Pons (tissue), 1 donor: ENCODE measurements at places on chromosomes 3 and 15.

DNA sequence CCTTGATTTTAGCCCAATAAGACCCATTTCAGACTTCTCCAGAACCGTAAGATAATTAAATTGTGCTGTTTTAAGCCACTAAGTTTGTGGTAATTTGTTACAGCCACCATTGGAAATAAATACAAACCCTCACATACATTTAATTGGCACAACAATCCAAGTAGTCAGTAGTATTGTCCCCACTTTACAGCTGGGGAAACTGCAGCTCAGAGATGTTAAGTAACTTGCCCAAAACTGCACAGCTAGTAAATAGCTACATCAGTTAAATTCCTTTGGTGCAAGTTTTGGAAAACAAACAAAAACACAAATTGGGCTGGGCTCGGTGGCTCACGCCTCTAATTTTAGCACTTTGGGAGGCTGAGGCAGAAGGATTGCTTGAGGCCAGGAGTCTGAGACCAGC, 13.3 kb upstream of the IREB2 start:
- DNase-seq: no peak

- no peak for DNase-seq
Measured at GRCh38 chr3:100269410-100270214, 8.8 kb downstream of the TBC1D23 start.

DNA sequence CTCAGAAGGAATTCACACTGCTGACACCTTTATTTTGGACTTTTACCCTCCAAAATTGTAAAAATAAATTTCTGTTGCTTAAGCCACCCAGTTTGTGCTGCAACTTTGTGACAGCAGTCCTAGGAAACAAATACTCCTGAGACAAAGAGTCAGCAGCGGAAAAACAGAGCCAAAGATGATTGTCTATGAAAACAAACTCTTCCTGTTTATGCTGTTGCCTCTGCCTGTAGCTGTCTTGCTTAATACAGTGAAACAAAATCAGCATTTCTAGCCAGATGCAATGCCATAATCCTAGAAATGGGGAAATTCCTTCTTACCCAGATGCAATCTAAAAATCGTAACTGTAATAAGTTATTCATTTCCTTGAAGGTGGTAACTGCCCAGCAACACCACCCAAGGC, 387.5 kb upstream of the ATP11B start:
- no peak for DNase-seq

DNA sequence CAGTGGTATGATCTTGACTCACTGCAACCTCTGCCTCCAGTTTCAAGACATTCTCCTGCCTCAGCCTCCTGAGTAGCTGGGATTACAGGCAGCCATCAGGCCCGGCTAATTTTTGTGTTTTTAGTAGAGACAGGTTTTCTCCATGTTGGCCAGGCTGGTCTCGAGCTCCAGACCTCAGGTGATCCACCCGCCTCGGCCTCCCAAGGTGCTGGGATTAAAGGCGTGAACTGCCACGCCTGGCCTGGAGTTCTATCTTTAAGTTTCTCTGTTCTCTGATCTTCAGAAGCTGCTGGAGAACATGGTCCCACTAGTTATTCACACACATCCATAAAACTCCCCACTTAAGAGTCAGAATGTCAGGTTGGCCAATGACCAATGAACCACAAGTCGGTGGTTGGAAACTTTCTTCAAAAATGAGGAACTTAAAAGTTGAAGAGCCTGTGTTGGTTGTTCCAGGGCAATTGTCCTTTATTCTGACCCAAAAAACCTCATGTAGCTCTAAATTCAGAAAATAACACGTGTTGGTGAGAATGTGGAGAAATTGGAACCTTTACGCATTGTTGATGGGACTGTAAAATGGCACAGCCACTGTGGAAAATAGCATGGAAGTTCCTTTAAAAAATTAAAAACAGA, 55.9 kb upstream of the PIK3CB start:
- peak; percentile 63 for DNase-seq

DNA sequence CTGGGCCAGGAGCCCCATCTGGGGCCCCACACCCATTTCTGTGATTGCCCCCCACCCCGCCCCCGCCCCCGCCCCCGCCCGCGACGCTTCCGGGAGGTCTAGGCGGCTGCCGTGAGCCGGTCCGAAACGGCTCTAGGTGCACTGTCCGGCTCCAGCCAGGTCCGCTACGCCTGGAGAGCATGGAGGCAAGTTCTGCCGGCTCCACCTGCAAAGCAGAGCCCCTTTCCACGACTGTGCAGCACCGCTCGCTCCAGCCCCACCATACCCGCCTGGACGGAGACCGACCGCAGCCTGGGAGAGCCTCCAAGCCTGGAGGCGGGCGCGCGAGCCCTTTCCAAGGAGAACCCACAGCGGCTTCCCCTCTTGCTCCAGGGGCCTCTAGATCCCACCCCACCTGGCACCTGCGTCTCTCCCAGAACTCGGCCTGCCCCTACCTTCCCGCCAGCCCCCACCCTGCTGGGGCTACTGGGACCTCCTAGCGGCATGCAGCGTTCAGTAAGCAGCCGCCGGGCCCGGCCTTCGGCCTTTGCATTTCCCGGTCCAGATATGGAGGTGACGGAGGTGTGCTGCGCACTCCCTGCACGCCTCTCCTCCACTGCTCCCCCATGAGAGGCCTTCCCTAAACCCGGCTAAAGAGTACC, 66.2 kb downstream of the KLF13 start:
- no peak for DNase-seq

GRCh38 chr15:51193526-51193925, 98.8 kb upstream of the TNFAIP8L3 start:
- DNase-seq: no peak

DNA sequence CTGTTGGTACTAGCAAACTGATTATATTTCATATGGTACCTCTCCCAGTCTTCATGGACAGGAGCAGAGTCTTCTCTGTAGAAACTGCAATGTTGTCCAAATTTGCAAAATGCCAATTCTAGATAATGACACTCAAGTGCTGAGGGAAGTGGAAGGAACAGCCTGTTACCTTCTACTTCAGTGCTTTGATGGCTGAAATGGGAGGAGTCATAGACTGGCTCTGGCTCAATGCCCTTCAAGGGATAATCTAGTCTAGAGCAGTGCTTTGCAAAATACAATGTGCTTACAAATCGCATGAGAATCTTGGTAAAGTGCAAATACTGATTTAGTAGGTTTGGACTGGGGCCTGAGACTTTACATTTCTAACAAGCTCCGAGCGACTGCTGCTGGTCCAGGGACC, 51.7 kb upstream of the ACP3 start:
- no peak for DNase-seq

GRCh38 chr3:114436182-114436581, 142.4 kb downstream of the TIGIT start:
- DNase-seq: no peak

- DNase-seq: no peak
Measured at GRCh38 chr3:72487078-72487765, 361.0 kb downstream of the SHQ1 start.

- peak; percentile 9 for DNase-seq
Measured at GRCh38 chr3:57864853-57865252, 108.7 kb downstream of the SLMAP start.

DNA sequence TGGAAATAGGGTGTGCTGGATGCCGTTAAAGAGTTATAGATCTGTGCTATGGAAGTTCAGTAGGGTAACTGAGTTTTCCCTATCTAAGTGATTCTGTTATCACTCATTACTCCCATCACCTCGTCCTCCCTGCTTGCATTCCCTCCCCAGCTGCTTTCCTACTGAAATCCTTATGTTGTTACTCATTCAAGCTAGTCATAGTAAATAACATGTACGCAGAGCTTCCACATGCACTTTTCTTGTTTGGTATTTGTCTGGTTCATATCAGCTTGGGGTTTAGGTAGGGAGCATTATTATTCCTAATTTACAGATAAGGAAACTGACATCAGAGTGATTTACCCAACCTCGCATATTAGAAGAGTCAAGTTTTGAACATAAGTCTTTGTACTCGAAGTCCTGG, 135.1 kb downstream of the HCN4 start:
- DNase-seq: no peak

GRCh38 chr15:36843822-36844221, 256.5 kb downstream of the MEIS2 start:
- no peak for DNase-seq

- DNase-seq: no peak
Measured at GRCh38 chr15:40538976-40539375, 25.9 kb downstream of the CCDC32 start.

GRCh38 chr15:46386356-46386755, 751.5 kb downstream of the SQOR start:
- DNase-seq: no peak

- no peak for DNase-seq
Measured at GRCh38 chr3:59949311-59949710, 899.5 kb upstream of the CFAP20DC start.

GRCh38 chr3:13581485-13582365, 32.8 kb downstream of the FBLN2 start:
- DNase-seq: no peak

GRCh38 chr3:186589121-186589520, 18.6 kb downstream of the DNAJB11 start:
- DNase-seq: no peak

- no peak for DNase-seq
Measured at GRCh38 chr15:25065286-25065685, 110.5 kb downstream of the SNRPN start.

GRCh38 chr15:31448635-31448979, 122.0 kb downstream of the KLF13 start:
- no peak for DNase-seq
